PC-3 (cell line): ENCODE measurements at places on chromosomes 5 and 9. TPM values are rescaled to one million over a fixed set of nuclear protein-coding genes. Genes with fewer than 3 reads are reported as not detected.

The BSPRY gene
- 22.6 and 23.7 TPM in 2 replicates for total RNA-seq

DNA sequence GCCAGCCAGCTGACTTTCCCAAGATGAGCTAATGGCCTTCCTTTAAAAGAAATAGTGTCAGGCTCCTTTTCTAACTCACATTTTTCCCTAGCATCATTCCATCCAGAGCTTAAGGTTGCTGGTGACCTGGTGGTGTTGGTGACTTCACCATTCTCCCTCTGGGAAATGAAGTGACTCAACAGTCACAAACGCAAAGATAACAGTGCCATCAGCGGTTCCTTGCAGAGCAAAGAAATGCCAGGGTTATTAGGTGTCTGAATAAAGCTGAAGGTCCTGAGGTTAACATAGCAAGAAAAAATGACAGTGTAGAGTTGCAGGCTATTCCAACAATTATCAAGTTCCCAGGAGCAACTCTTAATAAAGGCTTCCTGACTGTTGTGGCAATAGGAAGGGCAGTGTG, 111.8 kb upstream of the SLC44A1 start:
- no peaks in the 10 kb centered on the region for H3K36me3 ChIP-seq
- no peak overlapping the region for H3K4me3 ChIP-seq
- H3K27me3 ChIP-seq: no peaks in the 10 kb centered on the region

DNA sequence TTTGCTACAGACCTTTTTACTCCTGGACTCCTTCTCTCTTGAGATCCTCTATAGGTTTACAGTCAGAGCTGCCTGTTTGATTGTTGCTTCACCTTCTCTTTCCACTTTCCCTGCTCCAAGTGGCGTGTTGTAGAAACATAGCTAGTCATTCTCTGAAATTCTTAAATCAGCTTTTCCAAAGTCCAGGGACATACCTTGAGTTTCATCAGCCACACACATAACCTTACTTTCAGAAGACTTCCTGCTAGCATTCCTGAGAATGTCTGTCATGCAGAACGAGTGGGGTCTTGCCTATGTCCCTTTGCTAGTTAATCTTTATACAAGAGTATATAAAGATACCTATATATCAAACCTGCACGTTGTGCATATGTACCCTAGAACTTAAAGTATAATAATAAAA, 230.3 kb upstream of the ZNF462 start:
- H3K4me3 ChIP-seq: no peak overlapping the region
- H3K36me3 ChIP-seq: no peaks in the 10 kb centered on the region
- H3K27ac ChIP-seq: no peak overlapping the region

GRCh38 chr9:28086881-28087280, 513.6 kb upstream of the C9orf72 start:
- H3K27me3 ChIP-seq: no peaks in the 10 kb centered on the region
- H3K36me3 ChIP-seq: no peaks in the 10 kb centered on the region

- H3K27me3 ChIP-seq: no peaks in the 10 kb centered on the region
- no peak overlapping the region for H3K4me3 ChIP-seq
- DNase-seq: no peak
Measured at GRCh38 chr5:177511181-177511580, 1.6 kb upstream of the DOK3 start.

DNA sequence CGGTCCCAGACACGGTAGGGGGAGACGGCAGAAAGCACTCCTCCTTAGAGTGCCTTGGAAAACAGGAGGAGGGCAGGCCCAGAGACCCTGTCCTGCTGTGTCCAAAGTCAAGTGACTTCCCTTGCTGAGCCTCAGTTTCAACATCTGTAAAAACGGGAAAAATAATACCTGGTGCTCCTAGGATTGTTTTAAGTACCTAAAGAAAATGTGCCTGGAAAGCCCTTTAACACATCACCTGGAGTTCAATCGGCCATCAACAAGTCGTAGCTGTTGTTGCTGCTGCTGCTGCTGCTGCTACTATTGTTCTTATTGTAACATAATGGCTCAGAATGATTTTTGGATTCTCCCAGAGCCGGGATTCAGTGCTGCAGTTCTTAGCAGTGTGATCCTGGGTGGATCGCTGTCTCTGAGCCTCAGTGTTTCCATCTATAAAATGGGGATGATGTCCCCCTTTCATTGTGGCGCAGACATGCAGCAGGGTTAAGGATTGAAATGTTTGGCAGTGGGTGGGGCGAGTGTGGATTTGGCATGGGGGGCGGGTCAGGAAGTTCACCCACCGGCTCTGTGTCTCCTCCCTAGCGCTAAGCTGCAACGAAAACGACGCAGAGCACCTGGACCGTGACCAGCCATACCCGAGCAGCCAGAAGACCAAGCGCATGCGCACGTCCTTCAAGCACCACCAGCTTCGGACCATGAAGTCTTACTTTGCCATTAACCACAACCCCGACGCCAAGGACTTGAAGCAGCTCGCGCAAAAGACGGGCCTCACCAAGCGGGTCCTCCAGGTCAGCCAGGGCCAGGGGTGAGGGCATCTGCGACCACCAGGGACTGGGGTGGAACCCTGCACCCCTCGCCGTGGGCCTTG, 9.2 kb downstream of the LHX2 start:
- H3K4me3 ChIP-seq: no peak overlapping the region
- H3K27me3 ChIP-seq: no peaks in the 10 kb centered on the region
- DNase-seq: no peak
